ENCODE measurements at places on chromosomes 1 and 21. TPM values are rescaled to one million over a fixed set of nuclear protein-coding genes. Genes with fewer than 3 reads are reported as not detected.

The SLFNL1 gene
- total RNA-seq: 0.17 TPM

The PTBP2 gene
- total RNA-seq: 21.9 TPM

The CD5L gene
- not detected for total RNA-seq

The LCE1D gene
- not detected for total RNA-seq

The FTCD gene
- not detected for total RNA-seq

The FLG2 gene
- total RNA-seq: not detected

The UTS2 gene
- total RNA-seq: not detected

The MROH9 gene
- not detected for total RNA-seq

The TRPM2 gene
- 0.43 TPM for total RNA-seq

The DCST2 gene
- 0.11 TPM for total RNA-seq

The RGS1 gene
- total RNA-seq: not detected

The GBP3 gene
- 6.2 TPM for total RNA-seq

The TXNIP gene
- total RNA-seq: 200 TPM

The FCN3 gene
- total RNA-seq: not detected

The MORN1 gene
- total RNA-seq: 5.5 TPM

The SMIM1 gene
- 0.17 TPM for total RNA-seq

The S100A1 gene
- total RNA-seq: not detected

The CLCA1 gene
- not detected for total RNA-seq

The KIF26B gene
- 2.3 TPM for total RNA-seq

The AHCYL1 gene
- total RNA-seq: 47.6 TPM

The KNCN gene
- not detected for total RNA-seq

The AMY1C gene
- not detected for total RNA-seq

The OR2T2 gene
- total RNA-seq: not detected

The NFASC gene
- total RNA-seq: 0.17 TPM

The TXLNA gene
- 61.2 TPM for total RNA-seq

The HPDL gene
- 0.77 TPM for total RNA-seq

The TMEM51 gene
- 10.4 TPM for total RNA-seq

The SH3BGRL3 gene
- total RNA-seq: 12.2 TPM
